ENCODE measurements at places on chromosomes 2 and 18.

- DNase-seq: no peak
Measured at GRCh38 chr18:693466-694187, 18.8 kb downstream of the ENOSF1 start.

- DNase-seq: no peak
Measured at GRCh38 chr2:23685181-23685580, 241.7 kb downstream of the ATAD2B start.

GRCh38 chr2:115491186-115491793 is 1048.8 kb downstream of the DPP10 start:
- no peak for DNase-seq

- no peak for DNase-seq
Measured at GRCh38 chr2:176148751-176149421, 2.5 kb upstream of the HOXD4 start.

DNA sequence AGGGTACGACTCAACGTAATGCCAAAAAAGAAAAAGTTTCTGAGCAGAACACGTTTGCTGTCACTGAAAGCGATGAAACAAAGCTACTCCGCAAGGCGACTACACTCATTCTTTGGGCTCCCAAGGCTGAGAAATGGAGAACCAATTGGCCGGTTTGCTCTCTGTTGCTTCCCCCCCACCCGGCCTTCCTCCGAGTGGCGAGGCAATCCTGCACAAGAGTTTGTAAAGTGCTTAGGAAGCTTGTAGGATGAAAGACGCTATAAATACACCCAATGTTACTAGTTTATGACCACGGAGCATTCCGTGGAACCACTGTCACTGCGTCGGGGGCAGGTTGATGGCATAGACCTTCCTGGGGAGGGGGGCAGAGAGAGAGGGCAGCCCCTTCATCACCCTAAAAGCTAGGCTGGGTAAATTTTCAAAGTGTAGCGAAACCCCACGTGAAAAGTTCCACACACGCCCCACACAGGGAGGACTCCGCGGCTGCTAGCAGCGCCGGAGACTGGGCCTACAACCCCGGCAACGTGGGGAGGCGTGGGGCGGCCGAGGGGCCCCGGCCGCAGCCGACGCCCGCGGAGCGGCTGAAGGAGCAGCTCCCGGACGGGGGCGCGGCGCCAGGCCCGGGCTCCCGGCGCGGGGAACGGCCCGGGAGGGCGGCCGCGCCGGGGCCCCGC is 915 bp downstream of the CUL3 start:
- DNase-seq: peak; percentile 36

GRCh38 chr2:5215989-5216607 is 476.1 kb upstream of the SOX11 start:
- no peak for DNase-seq

DNA sequence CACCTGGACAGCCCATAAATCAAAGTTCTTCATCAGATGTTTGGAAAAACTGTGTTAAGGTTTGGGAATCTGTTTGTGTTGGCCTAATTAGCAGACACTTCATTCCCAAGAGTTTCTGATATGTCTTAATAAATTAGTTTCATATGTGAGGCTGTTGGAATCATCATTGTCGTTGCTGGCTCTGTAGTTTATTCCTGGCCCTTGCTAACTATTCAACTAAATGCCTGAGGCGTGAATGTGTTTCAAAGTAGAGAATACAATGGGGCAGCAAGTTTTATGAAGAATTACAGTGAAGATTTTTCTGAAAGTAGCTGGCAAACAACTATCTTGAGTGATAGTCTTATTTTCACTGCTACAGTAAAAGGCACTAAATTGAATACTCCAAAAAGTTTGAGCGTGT is 141.1 kb downstream of the PARD3B start:
- no peak for DNase-seq

GRCh38 chr2:136497709-136498108 is 267.6 kb upstream of the THSD7B start:
- DNase-seq: no peak

GRCh38 chr2:8548065-8548618 is 133.7 kb upstream of the ID2 start:
- no peak for DNase-seq

- DNase-seq: no peak
Measured at GRCh38 chr2:174608866-174609214, 11.2 kb upstream of the WIPF1 start.

- no peak for DNase-seq
Measured at GRCh38 chr2:134337631-134338030, 83.8 kb downstream of the MGAT5 start.

GRCh38 chr2:240872317-240873097 is 3.9 kb downstream of the AGXT start:
- no peak for DNase-seq

GRCh38 chr18:57446322-57446721 is 11.1 kb downstream of the ONECUT2 start:
- DNase-seq: no peak

DNA sequence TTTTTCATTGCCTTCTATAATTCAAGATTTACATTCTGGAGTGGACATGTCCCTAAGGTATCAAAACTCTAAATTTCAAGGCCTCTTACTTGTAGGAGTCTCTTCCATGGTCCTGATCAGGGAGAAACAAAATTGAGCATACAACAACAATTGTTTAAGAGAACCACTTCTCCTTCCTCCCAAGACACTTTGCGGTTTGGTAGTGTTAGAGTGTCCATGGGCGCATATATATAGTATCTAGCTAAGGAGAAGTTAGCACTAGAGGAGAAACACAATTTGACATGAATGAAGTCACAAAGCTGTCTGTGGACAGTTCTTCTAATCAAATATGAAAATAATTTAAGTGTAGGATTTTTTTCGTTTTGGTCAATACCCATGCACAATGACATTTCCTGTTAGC is 349.1 kb upstream of the MAP2 start:
- no peak for DNase-seq

DNA sequence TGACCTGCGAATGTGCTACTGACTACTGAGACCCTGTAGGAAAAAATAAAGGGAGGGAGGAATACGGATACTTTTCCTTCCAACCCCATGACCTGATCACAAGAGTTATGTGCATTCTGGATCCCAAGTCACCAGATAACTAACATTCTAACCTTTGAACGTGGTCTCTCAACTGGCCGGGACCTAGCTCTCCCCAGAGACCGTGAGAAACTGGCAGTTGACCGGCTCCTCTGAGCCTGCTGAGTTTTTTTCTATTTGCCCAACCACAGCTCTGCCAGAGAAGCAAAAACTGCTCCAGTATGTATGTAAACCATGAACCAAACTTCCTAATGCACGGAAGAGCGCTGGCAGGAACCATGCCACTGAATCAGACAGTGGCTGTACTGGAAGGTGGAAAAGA is 47.5 kb upstream of the PTMA start:
- no peak for DNase-seq

- DNase-seq: no peak
Measured at GRCh38 chr2:204064119-204064518, 127.6 kb downstream of the ICOS start.

GRCh38 chr18:26826656-26827235 is 38.8 kb downstream of the AQP4 start:
- DNase-seq: no peak

DNA sequence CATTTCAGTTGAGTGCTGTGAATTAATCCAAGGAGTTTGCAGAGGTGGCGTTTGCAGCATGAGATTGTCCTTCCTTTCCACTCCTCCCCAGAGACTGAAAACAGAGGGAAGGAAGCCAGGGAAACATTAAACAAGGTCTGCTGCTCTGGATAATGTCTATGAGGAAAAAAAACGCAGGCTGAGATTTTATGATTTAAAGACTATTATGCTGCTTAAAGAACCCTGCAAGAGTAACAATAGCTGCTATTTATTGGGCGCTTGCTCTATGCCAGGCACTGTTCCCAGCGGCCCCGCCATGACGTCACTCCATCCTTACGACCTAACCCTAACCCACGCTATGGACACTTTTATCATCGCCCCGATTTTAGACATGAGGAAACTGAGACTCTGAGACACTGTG is 222.4 kb downstream of the BCL2 start:
- DNase-seq: no peak

DNA sequence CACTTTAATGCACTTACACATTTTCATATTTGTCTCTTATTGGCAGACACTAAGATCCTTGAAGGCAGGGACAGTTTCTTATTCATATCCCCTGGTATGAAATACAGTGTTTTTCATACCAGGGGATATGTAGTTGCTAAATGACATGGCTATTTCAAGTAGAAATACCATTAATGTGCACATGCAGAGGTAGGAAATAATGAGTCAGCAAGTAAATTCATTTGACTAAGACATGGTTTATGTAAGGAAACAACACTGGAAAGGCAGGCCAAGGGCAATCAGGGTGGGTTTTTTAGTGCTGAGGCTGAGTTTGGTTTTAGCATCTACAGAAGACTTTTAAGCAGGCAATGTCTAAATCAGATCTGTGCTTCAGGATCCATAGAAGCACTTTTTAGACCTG is 155.9 kb downstream of the WDPCP start:
- no peak for DNase-seq

DNA sequence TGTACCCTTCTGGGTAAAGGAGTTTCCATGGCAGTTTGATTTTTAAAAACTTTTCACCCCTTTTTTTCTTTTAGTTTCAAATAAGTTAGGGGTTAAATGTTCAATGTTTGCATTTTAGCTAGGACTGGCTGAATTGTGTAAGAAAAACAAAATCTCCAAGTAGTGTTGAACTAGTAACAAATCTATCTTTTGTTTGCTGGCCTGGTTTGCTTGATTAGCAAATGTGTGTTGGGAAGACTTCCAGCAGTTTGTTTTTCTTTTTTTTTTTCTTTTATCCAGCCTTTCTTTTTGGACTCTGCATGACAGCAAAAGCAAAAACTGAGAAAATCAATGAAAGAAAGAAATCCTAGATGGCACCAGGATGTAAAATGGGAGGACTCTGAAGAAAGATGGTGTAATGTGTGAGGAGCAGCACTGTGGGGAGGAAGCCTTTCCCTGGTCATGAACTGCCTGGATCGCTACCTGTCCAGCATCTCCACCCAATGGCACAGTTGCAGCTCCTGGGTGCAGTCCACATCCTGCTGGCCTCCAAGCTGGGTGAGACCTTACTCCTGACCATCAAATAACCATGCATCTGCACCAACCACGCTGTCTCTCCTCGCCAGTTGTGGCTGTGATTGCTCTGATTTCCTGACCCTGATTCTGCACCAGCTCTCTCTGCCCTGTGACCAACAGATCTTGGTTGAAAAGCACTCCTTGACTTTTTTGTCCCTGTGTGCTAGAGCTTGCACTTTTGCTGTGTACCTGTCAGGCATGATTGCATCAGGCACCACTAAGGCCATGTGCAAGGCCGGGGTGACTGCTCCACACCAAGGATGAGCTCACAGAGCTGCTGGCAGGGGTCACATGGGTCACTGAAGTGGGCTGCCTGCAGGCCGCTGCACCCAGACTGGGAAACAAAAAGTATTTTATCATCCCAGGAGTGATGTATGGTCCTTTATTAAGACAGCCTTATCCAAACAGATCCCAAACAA is 71.2 kb upstream of the ZNF236 start:
- DNase-seq: no peak

GRCh38 chr2:144666032-144666431 is 146.1 kb upstream of the ZEB2 start:
- DNase-seq: no peak

DNA sequence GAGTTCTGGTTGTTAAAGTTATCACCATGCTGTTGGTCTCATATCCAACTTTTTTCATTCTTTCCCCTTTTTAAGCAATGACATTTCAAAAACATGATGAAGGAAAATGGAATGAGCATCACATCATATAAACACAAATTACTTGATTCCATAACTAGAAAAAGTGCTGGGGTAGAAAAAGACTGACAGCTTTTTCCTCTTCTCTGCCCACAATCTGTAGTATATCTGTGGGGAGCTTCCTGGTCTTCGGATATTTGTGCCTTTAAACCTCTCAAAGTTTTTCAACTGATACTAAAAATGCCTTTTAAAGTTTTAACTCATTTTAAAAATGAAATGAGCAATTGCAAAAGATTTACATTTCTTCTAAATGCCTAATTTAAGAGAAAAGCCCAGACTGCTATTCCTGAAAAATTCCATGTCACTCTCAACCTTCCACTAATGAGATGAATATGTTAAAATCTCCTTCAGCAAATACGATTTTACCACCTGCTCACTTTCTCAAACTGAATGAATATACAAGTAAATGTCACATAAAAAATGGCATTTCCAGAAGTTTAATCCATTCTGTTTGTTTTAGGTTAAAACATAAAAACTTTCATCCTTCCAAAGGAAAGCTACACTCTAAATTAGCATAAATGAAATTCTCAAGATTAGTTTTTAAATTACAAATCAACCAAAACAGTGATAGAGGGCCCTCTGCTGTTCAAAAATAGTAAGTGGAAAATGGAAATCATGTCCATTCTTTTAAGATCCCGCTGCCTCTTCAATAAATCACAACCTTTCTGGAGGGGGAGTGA is 2.1 kb downstream of the DNAH7 start:
- no peak for DNase-seq

DNA sequence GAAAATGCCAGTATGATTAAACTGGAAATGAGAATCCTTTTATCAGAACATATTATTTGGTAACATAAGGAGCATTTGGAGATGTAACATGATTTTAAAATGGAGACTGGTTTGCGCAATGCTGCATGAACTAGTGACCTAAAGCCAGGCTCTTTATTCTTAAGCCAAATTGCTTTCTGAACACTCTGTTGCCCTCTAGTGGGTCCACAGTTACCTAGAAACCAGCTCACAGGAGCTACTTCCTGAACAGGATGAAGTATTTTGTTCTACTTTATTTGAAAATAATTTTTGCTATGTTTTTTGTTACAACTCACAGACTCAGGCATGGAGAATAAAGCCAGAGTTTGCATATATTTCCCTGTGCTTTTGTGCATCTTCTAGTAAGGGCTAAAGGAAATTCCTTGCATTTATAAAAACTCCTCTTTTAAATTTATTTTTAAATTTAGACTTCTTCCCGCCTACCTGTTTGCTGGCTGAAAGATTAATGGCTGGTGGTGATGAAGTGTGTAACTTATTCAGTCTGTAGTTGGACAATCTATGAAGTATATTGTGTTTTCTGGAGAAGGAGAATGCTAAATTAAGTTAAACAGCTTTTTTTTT is 146.7 kb downstream of the PARD3B start:
- peak; percentile 21 for DNase-seq

DNA sequence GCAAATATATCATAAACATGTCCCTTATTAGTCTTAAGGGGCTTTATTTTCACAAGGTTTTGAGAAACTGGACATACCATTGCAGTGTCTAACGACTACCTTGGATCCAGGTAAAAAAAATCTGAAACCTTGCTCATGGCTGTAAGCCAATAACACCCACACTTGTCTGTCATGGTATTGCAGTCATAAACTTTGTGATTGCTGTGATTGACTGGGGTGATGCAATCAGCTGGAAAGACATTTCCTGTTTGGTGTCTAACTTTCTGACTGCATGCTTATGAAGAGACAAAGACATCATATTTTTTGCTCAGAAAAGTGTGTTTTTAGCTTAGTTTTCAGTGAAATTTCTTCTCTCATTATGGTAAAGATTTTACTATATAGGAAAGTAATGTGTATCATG is 635.0 kb downstream of the TSN start:
- no peak for DNase-seq

- DNase-seq: no peak
Measured at GRCh38 chr2:54964271-54964670, 86.0 kb downstream of the RTN4 start.

GRCh38 chr18:69291755-69292154 is 108.9 kb upstream of the DOK6 start:
- no peak for DNase-seq

- no peak for DNase-seq
Measured at GRCh38 chr18:67239826-67240225, 276.7 kb downstream of the DSEL start.

All from CD4-positive, alpha-beta T cell treated with Interleukin-17A for 4 hours (primary cell).